Suprapubic skin (tissue), 4 donors: ENCODE measurements at places on chromosomes 16 and 17. TPM values are rescaled to one million over a fixed set of nuclear protein-coding genes. Genes with fewer than 3 reads are reported as not detected.

GRCh38 chr17:64205804-64206203 lies 57.3 kb downstream of the TEX2 start:
- no peaks in the 10 kb centered on the region for H3K27me3 ChIP-seq
- no peak overlapping the region for H3K27ac ChIP-seq

The ZP2 gene
- total RNA-seq = not detected

The NOXO1 gene
- total RNA-seq = not detected

DNA sequence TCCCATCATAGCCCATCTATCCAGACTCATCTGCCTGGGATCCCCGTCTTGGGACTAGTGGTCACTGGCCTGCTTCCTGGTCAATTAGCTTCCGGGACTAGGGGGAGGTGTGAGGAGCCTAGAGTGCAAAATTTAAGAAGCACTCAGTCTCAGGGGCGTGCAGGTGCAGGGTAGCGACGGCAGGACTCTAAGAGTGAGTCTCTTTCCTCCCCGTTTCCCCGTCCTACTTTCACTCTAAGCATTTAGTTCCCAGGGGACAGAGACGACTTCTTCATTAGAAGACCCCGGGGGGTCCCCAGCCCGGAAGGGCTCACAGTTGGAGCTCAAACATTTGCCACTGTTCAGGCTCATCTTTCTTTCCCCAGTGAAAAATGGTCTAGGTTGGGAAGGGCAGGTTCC lies 677 bp upstream of the ZNHIT3 start:
- peak overlapping the region; percentile 97 for H3K4me3 ChIP-seq
- no peak for DNase-seq
- H3K36me3 ChIP-seq = no peaks in the 10 kb centered on the region
- peak overlapping the region; percentile 13 for H3K27ac ChIP-seq
- peaks cover 39% of the 10 kb centered on the region for H3K4me1 ChIP-seq
- peaks cover 5% of the 10 kb centered on the region for H3K27me3 ChIP-seq

The JPH3 gene
- not detected for total RNA-seq

- no peak overlapping the region for H3K4me3 ChIP-seq
- no peak for DNase-seq
- H3K27ac ChIP-seq = no peak overlapping the region
- H3K27me3 ChIP-seq = no peaks in the 10 kb centered on the region
- no peaks in the 10 kb centered on the region for H3K36me3 ChIP-seq
Observed at GRCh38 chr17:7755095-7755890, 37.7 kb downstream of the DNAH2 start.

The PRSS27 gene
- total RNA-seq = 7.8 TPM

DNA sequence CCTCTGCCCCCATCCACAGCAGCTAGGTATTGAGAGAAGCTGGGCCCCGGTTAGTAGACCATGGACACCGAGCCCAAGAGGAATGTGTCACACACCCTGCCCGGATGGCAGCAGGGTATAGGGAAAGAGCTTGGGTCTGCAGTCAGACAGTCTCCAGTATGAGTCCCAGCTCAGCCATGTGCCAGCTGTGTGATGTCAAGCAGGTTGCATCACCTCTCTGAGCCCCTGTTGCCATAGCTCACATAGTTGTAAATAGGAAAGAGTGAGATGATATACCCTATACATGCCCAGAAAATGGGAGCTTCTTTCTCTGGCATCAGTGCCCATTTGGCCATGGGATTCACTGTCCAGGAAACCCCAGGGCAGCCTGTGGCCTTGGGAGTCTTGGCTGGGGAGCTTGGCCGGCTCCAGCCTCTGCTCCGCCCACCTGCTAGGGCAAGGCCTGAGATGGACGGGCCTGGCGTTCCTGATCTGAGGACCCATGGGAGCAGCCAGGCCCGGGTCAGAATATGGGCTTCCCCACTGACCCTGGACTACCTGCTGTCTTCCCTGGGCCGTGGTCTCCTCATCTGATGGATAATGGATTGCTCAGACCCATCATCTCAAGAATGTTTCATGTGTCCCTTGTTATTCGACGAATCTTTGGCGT lies 13.2 kb downstream of the CD300LG start:
- peaks cover 20% of the 10 kb centered on the region for H3K4me1 ChIP-seq
- H3K36me3 ChIP-seq = no peaks in the 10 kb centered on the region
- no peak for DNase-seq
- H3K27me3 ChIP-seq = peaks cover 12% of the 10 kb centered on the region
- no peak overlapping the region for H3K27ac ChIP-seq
